Fibroblast of lung (primary cell): ENCODE measurements at places on chromosomes 6 and 20. TPM values are rescaled to one million over a fixed set of nuclear protein-coding genes. Genes with fewer than 3 reads are reported as not detected.
A peak's percentile ranks its signal among the peaks of the same experiment; 100 is the strongest.

DNA sequence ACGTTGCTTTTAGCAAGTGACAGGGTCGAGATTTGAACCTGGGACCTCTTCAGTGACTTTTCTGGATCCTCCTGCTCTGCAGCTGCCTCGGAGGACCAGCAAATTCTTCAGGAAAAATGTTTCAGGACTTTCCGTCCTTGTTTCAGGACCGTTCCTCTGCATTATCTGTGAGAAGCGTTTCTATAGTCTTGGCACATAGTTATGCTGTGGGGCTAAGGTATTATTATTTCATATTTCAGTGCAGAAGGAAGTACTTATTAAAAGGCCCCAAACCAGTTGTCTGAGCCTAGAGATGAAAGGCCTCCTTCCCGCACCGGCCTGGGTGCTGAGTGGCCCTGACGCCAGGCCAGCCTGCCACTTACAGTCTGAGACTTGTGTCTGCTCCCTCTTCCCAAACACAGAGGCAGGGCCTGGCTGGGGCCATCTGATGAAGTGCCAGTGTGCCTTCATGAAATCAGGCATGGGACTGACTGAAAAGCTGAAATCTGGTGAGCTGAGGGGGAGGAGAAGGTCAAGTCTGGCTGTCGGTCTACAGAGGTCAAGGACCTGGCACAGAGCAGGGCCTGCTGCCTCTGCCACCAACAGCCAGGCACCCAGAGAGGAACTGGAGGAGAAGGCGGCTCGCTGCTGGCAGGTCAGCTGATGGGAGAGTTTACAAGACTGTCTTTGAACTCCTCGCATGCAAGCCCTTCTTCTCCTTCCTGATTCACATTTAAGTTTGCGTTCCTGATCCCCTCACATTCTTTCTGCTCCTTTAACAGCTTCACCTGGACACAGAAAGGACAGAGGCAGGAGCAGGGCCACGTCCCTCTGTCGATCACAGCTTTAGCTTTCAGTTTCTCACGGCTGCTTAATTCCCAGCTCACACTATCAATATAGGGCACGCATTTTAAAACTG is 8.9 kb upstream of the QKI start:
- peak; percentile 30 for DNase-seq

DNA sequence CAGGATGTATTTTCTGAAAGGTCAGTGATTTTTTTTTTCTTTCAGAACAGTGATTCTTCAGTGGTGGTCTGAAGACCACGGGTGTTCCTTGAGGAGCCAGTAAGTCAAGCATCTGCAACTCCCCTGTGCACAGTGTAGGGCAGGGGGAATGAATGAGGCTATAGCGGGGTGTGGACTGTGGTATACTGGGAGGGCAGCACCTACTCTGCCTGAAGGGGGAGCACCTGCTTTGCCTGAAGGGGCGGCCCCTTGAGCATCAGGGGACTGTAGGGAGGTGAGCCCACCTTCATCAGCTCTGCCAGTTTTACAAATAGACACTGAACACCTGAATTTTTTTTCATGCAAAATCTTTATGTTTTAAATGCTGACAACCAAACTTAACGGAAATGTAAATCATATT is 77.5 kb upstream of the RIPOR2 start:
- no peak for DNase-seq

- DNase-seq = no peak
Measured at GRCh38 chr20:58519940-58520712, 4.9 kb upstream of the APCDD1L start.

DNA sequence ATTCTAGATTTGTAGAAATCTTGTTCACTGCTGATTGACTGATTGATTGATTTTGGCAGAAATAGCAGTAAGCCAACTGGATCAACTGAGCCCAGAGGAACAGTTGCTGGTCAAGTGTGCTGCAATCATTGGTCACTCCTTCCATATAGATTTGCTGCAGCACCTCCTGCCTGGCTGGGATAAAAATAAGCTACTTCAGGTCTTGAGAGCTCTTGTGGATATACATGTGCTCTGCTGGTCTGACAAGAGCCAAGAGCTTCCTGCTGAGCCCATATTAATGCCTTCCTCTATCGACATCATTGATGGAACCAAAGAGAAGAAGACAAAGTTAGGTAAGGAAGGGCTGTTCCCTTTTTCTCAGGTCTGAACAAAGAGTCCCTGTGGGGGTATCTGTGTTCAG is 31.2 kb downstream of the TREML1 start:
- DNase-seq = no peak

GRCh38 chr6:129677620-129678325 is 32.2 kb downstream of the ARHGAP18 start:
- DNase-seq = peak; percentile 30

DNA sequence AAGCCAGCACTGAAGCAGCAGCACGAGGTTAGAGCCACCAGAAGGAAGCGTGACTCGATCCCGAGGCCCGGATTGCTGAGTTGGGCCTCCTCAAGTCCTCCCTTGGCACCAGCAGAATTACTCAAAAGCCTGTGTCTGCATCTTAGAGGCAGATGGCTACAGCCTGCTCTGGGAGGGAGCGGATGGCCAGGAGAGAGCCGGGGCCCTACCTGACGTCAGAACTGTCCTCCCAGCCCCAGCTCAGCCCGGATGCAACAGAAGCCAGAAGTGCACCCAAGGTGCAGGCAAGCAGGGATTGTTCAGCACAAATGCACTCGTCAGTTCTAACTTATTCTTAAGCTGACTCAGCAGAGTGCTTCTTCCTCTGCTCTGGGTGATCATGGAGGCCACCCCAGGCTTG is 155.5 kb upstream of the RPS6KA2 start:
- DNase-seq = no peak

DNA sequence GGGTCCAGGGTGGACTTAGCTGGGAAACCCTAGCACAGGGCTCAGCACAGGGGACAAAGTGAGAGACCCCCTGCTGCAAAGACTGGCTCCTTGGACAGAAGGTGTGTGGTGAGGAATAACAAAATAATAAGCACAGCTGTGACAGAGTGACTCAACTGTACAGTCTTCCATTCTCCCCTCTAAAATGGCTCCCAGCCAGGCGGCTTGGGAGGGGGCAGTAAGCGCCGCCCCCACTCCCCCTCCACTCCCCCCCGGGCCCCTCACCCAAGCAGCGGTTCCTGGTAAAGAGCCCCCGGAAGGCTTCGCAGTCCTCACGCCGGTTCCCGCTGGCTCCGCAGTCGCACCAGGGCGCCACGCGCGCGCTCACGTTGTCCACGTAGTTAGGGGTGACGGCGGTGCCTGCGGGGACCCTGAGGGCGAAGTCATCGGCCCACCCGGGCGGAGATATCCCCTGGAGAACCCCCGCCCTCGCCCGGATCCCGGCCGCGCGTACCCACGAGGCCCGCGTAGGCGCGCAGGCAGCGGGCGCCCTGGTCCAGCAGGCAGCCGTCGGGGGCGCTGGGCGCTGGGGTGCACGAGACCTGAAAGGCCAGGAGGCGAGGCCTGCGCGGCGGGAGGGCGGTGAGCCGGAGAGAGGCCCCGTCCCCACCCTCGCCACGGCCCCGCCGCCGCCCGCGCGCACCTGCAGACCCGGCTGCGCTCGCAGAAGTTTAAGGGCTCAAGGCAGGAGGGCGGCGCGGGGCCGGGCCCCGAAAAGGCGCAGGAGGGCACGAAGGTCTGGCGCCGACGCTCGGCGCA is 2.7 kb downstream of the GFRA4 start:
- DNase-seq = no peak

GRCh38 chr6:70396163-70396562 is 17.1 kb upstream of the FAM135A start:
- no peak for DNase-seq

- DNase-seq = peak; percentile 42
Measured at GRCh38 chr6:53985366-53985765, 125.9 kb upstream of the MLIP start.

GRCh38 chr20:1832634-1833033 is 62.6 kb upstream of the SIRPA start:
- DNase-seq = no peak

The MYL9 gene
- total RNA-seq = 9.2 and 25.4 TPM in 2 replicates

The MUC21 gene
- not detected in 2 replicates for total RNA-seq

The VSTM2L gene
- 1.5 and 1.7 TPM in 2 replicates for total RNA-seq

The SLC26A8 gene
- total RNA-seq = not detected in 2 replicates

GRCh38 chr6:166009385-166010031 is 158.1 kb downstream of the TBXT start:
- DNase-seq = peak; percentile 39

The HCRTR2 gene
- total RNA-seq = not detected in 2 replicates

The AGPAT1 gene
- 15.9 and 22.1 TPM in 2 replicates for total RNA-seq

DNA sequence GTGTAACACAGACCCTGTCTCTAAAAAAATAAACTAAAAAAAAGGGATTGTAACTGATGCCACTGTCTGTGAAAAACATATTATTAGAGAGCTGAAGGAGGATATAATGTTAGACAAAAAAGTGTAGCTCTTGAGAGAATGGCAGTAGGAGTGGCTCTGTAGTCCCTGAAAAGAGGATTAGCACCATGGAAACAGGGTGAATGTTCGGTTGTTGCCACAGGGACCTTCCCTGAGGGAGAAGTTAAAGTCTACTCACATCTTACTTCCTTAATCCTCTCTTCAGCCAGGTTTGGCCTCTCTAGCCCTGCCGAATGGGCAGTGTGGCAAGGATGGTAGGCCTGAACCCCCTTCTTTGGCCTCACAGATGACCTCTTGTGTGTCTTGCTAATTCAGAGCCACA is 12.1 kb downstream of the SCAND1 start:
- DNase-seq = no peak

DNA sequence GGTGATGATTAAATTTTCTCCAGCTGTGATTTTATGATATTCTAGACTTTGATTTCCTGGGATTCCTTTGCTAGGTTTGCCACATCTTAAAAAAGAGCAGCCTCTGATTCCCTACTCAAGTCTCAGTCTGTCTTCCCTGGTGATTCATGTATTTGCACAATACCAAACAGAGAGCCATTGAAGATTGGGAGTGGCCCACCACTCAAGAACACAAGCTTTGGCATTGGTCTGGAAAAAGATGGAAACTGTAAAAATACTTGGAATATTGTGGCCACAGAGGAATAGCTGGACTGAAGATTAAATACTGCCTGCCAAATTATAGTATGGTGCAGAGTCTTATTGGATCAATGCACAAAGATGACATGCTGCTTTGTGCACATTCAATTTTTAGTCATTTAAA is 32.9 kb downstream of the PTCHD4 start:
- DNase-seq = peak; percentile 47

The SOX4 gene
- 38.1 and 41.9 TPM in 2 replicates for total RNA-seq

- no peak for DNase-seq
Measured at GRCh38 chr6:125129354-125129753, 24.2 kb upstream of the TPD52L1 start.

DNA sequence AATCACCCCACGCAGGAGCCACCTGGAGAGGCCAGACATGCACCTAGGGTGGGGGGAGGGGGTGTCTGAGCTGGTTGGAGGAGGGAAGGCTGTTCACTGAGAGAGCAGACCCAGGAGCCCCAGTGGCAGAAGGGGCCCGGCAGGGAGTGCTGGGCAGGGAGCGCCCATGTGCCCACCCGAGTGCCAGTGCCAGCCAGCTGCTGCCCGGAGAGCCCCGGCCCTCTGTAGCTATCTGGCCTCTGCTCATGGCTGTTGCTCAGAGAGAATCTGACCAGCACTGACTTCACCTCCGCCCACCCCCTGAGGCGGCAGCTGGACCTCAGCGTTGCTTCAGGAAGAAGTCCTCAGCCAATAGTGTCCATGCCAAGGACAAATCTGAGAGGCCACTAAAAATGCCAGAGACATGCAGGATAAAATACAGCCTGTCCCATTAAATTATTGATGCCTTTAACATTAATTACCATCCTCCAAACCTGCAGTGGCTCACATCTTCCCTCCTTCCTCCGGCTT is 22.8 kb downstream of the SLC17A9 start:
- DNase-seq = no peak

The NKX2-4 gene
- total RNA-seq = not detected in 2 replicates

- no peak for DNase-seq
Measured at GRCh38 chr6:44135875-44136274, 8.5 kb downstream of the TMEM63B start.

The NECAB3 gene
- 20.5 and 21.6 TPM in 2 replicates for total RNA-seq

DNA sequence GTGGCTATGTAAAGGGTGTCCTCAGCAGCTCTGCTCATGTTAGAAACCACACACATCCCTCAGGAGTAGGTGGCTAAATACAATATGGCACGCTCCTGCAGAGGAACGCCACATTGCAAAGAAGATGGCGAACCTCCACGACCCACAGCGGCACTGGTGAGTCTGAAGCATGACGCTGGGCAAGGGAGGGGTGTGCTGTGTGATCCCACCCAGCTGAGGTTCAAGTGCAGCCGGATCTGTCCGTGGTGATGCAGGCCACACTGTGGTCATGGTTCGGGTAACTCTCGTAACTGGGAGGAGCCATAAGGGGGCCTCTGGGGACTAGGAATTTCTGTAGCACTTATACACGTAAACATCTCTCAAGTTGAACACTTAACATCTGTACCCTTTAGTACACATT is 23.4 kb upstream of the APMAP start:
- DNase-seq = no peak

GRCh38 chr6:70312165-70312745 is 9.4 kb upstream of the COL9A1 start:
- DNase-seq = peak; percentile 96

DNA sequence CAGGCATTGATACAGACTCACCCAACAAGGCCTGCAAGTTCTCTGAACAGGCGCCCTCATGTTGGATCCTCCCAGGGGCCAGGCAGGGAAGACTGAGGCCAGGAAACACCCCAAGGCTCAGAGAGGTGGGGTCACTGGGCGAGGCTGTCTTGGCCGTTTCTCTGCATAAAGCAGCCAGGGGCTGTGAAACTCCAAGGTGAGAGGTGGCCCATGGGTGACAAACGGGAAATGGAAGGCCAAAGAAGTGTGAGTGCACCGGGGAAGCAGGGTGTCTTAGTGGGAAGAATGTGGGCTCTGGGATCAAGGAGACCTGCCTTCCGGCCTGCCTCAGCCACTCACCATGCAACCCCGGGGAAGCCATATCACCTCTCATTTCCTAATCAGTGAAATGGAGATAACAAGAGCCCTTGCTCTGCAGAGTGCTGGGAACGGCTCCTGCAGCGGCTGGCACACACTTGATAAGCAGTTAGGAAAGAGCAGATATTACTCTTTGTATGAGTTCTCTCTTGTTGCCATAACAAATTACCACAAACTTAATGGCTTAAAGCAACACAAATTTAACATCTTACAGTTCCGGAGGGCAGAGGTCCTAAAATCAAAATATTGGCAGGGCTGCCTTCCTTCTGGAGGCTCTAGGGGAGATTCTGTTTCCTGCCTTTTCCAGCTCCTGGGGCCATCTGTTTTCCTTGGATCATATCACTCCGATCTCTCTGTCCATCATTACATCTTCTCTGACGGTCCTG is 168.6 kb downstream of the NFATC2 start:
- DNase-seq = no peak

- no peak for DNase-seq
Measured at GRCh38 chr6:50849796-50850180, 31.1 kb downstream of the TFAP2B start.

DNA sequence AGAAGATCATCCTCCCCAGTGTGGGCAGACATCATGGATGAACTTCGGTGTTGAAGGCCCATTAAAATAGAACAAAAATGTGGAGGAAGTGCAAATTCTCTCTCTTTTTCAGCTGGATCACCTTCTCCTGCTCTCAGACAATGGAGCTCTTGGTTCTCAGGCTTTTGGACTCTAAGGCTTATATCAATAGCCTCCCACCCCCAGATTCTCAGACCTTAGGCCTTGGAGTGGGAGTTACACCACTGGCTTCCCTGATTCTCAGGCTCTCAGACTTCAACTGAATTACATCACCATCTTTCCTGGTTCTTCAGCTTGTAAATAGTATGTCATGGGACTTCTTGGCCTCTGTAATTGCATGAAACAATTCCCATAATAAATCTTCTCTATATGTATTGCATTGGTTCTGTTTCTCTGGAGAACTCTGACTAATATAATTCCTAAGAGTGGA is 36.6 kb downstream of the NSFL1C start:
- peak; percentile 18 for DNase-seq

- peak; percentile 40 for DNase-seq
Measured at GRCh38 chr20:11261533-11262000, 587.8 kb upstream of the JAG1 start.
